NCI-H2107 (cell line): ENCODE measurements at places on chromosomes 13 and 19.
A peak's percentile ranks its signal among the peaks of the same experiment; 100 is the strongest.

GRCh38 chr13:86098511-86098910, 299.3 kb upstream of the SLITRK6 start:
- DNase-seq, result no peak

GRCh38 chr19:10184636-10185035, 10.1 kb downstream of the DNMT1 start:
- no peak for DNase-seq

- no peak for DNase-seq
Observed at GRCh38 chr13:106205871-106206270, 329.6 kb downstream of the EFNB2 start.

GRCh38 chr13:21850013-21851006, 179.4 kb downstream of the FGF9 start:
- DNase-seq, result no peak

GRCh38 chr13:79593121-79593520, 112.2 kb downstream of the NDFIP2 start:
- no peak for DNase-seq

DNA sequence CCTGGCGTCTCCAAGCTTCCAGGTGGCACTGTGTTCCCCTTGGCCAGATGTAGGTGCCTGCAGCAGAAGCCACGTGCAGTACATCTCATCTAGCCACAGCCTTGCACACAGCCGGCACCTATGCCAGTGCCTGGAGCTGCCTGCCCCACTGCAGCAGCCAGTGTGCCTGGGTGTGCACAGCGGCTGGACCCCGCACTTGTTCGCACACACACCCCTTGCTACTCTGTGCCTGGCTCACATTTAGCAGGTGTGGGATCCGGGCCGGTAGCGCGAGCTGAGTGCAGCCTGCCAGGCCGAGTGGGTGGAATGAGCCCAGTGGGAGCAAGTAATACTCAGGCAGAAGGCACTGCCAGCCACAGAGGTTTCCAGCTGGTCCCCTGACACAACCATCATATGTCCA, 26.9 kb upstream of the RBM26 start:
- DNase-seq, result no peak

DNA sequence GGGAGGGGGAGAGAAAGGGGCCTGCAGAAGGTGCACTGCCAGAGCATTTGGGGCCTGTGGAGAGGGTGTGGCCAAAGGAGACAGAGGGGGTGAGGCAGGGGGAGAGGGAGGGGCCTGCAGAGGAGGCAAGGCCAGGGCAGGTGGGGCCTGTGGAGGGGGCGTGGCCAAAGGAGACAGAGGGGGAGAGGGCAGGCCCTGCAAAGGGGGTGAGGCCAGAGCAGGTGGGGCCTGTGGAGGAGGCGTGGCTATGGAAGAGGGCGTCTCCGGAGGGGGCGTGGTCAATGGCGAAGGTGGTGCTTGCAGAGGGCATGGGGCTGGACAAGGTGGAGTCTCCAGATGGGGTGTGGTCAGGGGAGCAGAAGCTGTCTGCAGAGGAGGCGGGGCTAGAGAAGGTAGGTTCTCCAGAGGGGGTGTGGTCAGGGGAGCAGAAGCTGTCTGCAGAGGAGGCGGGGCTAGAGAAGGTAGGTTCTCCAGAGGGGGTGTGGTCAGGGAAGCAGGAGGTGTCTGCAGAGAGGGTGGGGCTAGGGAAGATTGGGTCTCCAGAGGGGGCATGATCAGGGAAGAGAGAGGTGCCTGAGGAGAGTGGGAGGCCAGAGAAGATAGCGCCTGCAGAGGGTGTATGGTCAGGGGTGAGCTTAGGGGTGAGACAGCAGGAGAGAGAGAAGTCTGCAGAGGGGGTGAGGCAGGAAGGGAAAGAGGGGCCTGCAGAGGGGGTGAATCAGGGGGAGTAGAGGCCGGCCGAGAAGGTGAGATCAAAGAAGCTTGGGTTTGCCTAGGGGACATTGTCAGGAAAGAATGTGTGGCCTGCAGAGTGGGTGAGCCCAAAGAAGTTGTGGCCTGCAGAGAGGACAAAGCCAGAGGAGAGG, 3.4 kb downstream of the PRR36 start:
- no peak for DNase-seq

DNA sequence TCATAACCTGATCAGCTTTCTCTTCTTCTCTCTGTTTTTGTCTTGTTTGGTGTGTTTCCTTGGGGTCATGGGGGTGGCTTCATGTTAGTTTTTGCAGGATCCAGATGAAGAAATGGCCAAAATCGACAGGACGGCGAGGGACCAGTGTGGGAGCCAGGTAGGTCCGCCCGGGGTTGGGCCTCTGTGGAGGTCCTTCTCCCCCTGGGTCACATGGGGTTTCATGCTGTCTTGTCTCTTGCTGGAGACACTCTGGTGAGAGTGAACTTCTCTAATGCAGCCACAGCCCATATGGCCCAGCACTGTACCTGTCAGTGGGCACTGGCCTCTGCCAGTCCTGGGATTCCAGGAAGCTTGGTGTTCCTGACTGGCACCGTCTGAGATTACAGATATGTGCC, 1.1 kb downstream of the CCNE1 start:
- DNase-seq, result no peak

DNA sequence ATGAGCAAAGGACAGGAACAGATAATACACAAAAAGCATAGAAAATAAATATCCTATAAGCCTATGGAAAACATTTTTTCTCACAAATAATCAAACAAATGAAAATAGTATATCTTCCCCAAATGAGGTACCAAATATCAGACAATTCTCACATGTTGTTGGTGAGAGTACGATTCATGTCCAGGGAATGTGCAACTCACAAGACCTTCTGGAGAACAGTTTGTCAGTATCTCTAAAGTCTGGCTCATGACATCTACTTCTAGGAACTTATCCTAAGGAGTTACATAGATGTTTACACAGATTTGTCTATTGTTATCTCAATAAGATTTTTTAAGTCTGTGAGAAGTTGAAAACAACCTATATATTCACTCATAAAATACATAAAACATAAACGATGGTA, 80.3 kb upstream of the ARHGEF7 start:
- no peak for DNase-seq

GRCh38 chr13:54241719-54242118, 1213.1 kb downstream of the OLFM4 start:
- peak; percentile 82 for DNase-seq

GRCh38 chr13:97068151-97068550, 73.9 kb upstream of the OXGR1 start:
- DNase-seq, result no peak

- no peak for DNase-seq
Observed at GRCh38 chr19:821825-822503, at the start of gene PLPPR3. PLPPR3 (minus strand) TSS chr19:821955; CDS start chr19:821559, 396 bp downstream.

DNA sequence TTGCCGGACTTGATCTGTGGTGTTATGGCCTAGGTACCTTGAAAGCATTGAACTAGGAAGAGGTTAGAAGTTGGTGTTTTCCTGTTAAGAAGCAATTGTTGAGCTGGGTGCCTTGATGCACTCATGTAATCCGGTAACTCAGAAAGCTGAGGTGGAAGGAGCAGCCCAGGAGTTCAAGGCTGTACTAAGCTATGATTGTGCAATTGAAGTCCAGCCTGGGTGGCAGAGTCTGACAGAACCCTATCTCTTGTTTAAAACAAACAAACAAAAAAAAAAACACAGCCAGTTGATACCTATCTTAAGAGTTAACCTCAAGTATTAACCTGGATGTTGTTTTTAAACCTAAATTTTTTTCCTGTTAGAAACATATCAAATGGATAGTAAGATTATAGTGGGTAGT, 19.3 kb downstream of the SAFB start:
- DNase-seq, result no peak

DNA sequence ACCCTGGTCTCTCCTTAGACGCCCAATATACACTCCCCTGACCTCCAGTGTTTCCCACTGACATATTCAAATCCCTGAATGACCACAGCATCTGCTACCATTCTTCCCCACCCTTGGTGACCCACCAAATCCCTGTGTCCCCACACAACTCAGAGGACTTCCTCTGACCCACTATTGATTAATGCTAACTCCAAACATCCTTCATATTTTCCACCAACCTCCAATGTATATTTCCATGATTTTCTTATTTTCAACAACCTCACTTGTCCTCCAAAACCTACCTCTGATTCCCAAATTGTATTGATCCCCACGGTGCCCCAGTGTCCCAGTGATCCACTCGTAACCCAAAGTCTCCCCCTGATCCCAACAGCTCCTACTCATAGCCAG, 526 bp upstream of the DMWD start:
- no peak for DNase-seq

DNA sequence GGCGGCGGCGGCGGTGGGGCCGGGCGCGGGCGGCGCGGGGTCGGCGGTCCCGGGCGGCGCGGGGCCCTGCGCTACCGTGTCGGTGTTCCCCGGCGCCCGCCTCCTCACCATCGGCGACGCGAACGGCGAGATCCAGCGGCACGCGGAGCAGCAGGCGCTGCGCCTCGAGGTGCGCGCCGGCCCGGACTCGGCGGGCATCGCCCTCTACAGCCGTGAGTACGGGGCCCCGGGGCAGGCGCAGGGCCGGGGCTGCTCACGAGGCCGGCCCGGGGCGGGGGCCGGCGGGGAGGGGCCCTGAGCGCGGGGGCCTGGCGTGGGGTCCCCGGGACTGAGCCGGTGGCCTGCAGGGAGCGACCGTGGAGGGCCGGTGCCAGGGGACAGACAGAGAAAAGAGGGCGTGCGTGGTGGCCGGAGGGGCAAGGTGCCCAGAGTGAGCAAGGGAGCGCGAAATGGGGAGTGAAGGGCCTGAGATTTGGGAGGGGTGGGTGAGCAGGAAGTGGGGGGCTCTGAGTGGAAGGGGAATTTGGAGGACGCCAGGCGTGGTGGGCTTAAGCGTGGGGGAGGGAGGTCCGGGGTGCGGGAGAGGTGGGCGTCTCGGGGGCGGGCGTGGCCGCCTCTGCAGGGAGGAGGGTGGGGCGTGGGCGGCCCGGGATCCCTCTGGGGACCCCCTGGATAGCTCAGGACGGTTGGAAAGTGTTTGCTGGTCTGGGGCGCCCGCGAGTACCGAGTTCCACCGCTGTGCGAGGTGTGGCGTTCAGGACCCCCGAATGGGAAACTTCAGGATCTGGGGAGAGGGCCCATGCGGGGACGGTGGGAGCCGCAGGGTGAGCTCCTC, 575 bp downstream of the CARM1 start:
- no peak for DNase-seq

DNA sequence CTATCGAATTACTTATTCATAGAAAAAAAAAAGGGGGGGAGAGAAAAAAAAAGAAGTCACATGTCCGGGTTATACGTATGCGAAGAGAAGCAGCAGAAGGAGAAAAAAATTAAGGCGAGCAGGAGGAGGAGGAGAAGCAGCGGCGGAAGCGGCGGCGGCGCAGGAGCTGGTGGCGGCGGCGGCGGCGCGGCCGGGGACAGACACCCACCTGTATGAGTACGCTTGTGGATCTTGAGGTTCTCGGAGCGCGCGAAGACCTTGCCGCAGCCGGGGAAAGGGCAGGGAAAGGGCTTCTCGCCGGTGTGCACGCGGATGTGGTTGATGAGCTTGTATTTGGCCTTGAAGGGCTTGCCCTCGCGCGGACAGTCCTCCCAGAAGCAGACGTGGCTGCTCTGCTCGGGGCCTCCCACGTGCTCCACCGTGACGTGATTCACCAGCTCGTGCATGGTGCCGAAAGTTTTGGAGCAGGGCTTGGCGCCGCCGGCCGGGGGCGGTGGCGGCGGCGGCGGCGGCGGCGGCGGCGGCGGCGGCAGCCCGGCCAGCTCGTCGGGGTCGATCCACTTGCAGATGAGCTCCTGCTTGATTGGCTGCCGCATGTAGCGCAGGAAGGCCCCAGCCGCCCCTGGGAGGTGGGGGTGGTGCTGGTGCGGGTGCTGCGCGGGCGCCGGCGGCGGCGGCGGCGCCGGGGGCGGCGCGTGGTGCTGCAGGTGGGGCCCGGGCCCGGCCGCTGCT, 1.5 kb downstream of the ZIC5 start:
- DNase-seq, result no peak

DNA sequence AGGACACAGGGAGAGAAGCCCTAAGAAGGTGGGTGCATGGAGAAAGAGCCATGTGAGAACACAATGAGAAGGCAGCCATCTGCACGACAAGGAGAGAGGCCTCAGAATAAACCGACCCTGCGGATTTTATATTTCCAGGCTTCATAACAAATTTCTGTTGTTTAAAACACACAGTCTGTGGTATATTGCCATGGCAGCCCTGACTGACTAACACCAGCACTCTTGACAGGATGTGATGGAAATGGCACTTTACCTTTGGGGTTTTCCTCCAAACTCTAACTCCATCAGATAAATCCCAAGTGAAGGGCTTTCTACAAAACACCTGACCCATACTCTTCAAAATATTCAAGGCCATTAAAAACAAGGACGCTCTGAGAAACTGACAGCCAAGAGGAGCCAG, 13.2 kb upstream of the MED4 start:
- no peak for DNase-seq

DNA sequence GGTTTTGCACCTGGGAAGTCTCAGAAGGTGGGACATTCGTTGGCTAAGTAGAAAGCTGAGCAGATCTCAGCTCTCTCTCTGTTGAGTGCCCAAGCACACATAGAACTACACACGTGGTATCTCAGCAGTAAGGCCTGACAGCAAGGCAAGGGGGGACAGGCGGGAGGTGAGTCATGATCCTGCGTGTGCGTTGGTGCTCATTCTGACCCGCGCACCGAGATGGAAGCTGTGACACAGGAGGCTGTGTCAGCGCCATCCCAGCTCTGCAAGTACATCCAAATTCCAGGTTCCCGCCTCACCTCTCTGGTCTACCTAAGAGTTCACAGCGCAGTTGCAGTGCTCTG, 135.7 kb downstream of the USP12 start:
- no peak for DNase-seq

GRCh38 chr19:33699754-33700407, 78.1 kb downstream of the CHST8 start:
- DNase-seq, result no peak

GRCh38 chr13:73751290-73751689, 382.9 kb downstream of the KLF12 start:
- no peak for DNase-seq

DNA sequence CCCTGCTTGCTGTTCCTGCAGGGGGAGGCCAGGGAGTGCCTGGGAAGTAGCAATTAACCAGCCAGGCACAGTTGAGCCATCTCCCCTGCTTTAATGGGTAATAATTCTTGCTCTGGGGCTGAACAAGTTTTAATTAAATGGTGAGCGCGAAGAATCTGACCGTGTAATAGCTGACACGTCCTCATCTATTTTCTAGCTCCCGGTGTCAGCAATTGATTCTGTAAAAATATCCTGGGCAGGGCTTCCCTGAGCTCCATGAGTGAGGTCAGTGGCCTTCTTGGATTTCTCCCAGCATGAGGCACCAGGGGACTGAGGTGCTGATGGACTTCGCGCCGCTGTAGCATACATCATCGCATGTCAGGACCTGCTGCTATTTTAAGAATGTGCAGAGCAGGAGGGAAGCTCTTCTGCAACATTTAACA, 26.9 kb downstream of the SIPA1L3 start:
- DNase-seq, result no peak

GRCh38 chr19:53906211-53907192, 2.6 kb upstream of the CACNG7 start:
- no peak for DNase-seq

GRCh38 chr13:105466376-105466775, 1069.1 kb downstream of the EFNB2 start:
- DNase-seq, result no peak

DNA sequence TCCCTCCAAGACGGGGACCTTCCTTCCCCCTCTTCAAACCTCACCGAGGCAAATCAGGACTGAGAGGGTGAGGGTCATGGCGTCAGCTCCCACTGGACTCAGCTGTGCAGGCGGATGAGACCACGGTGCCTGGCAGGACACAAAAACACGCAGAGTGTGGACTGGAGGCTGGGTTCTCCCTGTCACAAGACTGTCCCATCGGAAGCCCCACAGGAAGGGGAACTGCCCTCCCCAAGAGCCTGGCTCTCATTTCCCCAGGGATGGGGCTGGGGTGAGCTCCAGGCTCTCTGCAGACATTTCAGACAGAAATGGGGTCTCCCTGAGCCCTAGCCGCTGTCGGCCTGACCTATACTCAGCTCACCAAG, at the start of gene LILRB5:
LILRB5 (minus strand) TSS at position 158 of the 365 bp plus-strand sequence; CDS start at position 78, 80 bp downstream.
- DNase-seq, result no peak

- no peak for DNase-seq
Observed at GRCh38 chr13:64529874-64530485, 2700.2 kb downstream of the PCDH9 start.
